Trophoblast cell (in vitro differentiated cells and primary cell): ENCODE measurements at places on chromosomes 3 and 15.

DNA sequence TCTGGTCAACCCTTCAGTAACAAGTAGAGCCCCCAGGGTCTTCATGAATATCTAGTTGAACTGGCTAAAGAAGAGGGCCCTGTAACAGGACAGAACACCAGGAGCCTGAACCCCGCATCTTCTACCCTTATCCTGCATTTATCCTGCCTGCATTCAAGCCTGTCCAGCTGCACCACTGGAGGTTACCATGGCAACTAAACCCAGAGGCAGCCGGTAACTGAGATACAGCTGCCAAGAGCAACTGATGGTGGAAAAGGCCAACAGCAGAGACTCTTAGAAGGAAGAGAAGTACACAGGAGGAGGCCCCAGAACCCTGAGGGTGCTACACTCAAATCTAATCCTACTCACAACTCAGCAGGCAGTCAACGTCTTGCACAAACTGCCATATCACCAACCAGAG is 3.7 kb upstream of the PRKAR2A start:
- DNase-seq: peak; percentile 79

GRCh38 chr15:93274257-93274656 is 185.2 kb upstream of the RGMA start:
- peak; percentile 61 for DNase-seq

- DNase-seq: no peak
Measured at GRCh38 chr3:109382588-109382987, 45.2 kb upstream of the DPPA4 start.

DNA sequence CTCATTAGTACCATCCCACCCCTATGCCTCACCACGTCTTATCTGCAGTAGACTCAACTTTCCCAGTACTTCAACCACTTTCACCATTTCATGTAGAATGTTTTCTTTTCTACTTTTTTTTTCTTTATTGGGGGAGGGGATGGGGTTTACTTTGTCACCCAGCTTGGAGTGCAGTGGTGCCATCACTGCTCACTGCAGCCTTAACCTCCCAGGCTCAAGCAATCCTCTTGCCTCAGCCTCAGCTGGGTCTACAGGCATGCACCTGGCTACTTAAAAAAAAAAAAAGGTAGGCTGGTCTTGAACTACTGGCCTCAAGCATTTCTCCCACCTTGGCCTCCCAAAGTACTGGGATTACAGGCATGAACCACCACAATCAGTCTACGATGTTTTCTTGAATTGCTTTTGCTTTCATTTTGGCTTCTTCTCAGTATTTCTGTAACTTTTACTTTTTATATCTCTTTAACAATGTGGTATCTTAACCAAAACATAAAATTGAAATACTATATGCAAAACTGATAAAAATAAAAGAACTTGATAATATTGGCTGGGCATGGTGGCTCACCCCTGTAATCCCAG is 44.9 kb upstream of the CHL1 start:
- no peak for DNase-seq

GRCh38 chr3:129224984-129225393 is 24.4 kb upstream of the COPG1 start:
- no peak for DNase-seq

DNA sequence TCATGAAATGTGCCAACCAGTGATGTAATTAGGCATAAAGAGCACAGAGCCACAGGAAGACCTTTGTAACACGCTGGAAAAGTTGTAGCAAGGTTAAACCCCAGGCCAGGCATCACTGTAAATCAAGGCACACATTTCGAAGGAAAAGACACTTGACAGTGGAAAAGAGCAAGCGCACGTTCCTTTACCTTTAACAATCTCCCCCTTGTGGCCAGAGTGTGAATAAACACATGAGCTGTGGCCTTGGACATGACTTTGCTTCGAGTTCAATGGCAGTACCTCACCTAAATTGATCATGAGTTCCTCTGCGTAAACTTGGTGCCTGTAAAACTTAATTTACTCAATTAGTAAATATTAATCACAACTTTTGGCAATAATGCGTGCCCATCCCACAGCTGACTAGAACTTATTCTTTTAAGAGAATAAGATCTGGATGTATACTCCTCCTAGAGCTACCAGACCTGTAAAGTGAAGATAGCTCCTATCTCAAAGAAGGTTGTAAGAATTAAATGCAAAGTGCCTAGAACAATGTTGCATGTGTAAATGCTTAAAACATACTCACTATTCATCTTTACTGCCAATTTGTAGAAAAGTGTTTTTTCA is 757.0 kb upstream of the NECTIN3 start:
- peak; percentile 88 for DNase-seq

- no peak for DNase-seq
Measured at GRCh38 chr3:167300207-167300606, 79.9 kb downstream of the ZBBX start.

DNA sequence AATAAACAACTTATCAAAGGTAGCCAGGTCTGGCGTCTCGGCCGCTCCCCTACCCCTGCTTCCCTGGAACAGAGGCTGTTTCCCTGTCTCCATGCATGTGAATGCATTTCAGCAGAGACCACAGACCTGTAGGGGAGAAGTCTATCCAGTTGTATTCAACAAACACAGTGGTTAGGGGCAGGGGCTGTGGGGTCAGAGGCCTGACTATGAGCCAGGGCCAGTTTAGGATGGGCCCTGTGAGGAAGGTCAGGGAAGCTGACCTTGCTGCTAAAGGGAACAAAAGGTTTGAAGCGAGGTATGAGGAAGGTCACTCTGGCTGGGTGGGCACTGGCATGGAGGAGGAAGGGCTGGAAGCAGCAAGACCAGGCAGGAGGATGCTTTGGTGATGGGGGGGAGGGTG is 184.6 kb downstream of the XXYLT1 start:
- no peak for DNase-seq

- no peak for DNase-seq
Measured at GRCh38 chr3:186414735-186415419, 52.8 kb upstream of the DGKG start.

GRCh38 chr15:51286816-51287215 is 51.6 kb downstream of the CYP19A1 start:
- DNase-seq: peak; percentile 42

DNA sequence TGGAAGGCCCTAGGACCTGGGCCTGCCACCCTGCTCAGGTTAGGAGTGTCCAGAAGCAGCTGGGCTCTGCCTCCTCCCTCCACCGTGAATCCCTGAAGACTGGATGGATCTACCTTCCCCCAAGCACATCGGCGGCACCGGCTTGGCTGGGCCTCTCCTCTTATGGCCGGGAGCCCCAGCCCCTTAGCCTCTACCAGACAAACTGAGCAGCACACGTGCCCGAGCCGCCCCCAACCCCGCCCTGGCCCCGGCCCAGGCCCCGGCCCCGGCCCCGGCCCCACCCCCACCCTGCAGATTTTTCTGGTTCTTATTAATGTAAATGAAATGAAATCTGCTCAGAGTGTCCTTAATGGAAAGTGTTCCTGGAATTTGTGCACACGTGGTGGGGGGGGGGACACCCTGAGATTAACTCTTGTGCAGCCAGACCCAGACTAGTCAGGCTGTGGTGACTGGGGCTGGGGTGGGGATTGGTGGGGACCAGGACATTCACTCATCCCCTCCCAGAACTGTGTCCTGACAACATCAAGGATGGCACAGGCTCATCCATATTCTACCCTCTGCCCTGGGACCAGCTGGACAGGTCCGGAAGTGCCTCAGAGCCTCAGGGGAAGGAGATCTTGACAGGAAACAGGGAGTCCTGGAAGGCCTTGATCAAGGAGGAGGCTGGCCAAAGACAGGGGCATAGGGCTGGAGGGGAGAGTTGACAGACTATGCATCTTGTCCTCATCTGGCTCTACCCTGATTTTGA is 30.9 kb upstream of the SEMA3F start:
- no peak for DNase-seq

DNA sequence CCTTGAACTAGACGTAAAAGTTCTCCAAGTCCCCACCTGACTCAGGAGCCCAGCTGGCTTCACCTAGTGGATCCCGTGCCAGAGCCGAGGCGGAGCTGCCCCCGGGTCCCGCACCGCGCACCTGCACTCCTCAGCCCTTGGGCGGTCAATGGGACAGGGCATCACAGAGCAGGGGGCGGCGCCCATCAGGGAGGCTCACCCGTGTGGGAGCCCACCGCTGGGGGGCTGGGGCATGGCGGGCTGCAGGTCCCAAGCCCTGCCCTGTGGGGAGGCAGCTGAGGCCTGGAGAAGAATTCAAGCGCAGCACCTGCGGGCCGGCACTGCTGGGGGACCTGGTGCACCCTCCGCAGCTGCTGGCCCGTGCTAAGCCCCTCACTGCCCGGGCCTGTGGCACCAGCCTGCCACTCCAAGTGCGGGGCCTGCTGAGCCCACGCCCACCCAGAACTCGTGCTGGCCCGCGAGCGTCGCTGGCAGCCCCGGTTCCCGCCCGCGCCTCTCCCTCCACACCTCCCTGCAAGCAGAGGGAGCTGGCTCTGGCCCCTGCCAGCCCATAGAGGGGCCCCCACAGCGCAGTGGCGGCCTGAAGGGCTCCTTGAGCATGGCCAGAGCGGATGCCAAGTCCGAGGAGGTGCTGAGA is 16.2 kb downstream of the SQOR start:
- DNase-seq: no peak

DNA sequence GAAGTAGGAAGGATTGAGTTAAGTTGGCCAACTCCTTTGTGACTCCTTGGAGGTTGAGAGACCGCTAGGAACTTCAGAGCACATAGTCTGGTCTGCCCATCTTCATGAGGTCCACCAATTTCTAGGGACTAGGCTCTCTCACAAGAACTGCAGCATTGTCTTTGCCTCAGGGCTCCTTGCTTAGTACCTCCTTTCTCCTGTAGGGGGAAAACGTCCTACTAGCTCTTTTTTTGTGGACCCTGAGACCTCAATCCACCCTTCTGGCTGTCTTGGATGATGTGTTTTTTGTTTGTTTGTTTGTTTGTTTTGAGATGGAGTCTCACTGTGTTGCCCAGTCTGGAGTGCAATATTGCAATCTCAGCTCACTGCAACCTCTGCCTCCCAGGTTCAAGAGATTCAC is 21.6 kb downstream of the REC114 start:
- no peak for DNase-seq

DNA sequence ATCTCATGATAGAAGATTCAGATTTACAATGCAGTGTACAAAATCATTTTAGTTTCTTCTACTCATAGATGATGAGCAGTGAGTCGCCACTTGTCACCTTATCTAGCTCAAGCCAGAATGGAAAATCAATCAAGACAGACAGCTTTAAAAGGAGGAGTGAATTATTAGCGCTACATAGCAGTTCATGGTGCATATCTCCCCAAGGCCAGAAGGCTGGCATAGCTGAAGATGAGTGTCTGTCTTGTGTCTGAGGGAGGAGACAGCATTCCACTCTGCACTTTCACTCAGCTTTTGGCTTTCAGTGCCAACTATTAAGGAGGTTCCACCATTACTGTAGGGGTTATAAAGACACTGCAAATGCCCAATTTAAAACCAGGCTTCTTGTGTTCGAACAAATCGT is 804.1 kb upstream of the LMCD1 start:
- DNase-seq: no peak

DNA sequence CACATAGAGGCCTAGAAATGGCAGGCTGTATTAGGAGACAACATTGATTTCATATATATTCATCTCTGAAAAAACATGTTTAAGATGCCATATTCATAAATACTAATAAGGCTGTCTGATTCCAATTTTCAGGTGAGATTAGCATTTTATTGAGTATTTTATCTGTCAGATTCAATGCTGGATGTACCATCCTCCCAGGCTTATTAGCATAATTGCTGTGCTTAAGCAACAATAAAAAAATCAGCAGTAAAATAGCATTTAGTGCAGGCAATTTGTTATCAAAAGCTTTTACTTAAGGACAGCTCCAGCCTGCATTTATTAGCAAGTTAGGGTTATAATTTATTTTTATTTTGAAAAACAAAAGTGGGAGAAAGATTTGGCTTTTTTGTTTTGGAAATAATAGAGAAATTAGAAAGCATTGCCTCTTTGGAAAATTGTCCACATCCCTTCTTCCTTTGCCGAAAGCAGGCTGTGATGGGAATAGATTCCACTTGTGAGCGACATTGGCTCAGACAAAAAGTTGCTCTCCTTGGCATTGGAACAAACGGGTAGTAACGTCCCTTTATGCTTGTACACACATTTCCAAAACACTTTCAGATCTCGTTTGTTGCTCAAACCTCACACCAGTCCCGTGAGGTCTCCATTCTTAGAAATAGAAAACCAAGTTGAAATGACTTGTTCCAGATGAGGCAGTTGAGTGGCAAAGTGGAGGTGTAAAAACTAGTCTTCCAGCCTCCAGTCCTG is 134.0 kb downstream of the LPP start:
- no peak for DNase-seq
